ENCODE measurements at places on chromosomes 6 and 20.

- ATAC-seq, result no peak
Observed at GRCh38 chr6:41190791-41191190, 10.2 kb downstream of the TREML2 start.

DNA sequence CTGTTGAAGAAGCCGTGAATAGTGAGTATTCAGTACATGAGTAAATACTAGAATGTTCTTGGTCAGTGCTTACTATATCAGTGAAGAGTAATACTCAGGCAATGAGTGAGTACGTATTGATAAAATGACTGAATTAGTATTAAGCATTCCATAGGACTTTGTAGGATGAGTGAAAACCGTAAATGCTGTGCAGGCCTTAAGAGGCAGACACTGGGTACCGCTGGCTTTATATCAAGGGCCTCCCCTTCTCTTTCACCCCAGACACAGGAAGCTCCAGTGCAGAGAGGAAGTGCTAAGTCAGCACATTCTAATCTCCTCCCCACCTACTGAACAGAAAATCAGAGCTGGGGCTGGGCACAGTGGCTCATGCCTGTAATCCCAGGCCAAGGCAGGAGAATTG lies 24.2 kb downstream of the POFUT1 start:
- peak; percentile 73 for ATAC-seq

GRCh38 chr6:28587746-28588075 lies 62.0 kb downstream of the GPX5 start:
- no peak for ATAC-seq

GRCh38 chr20:4853004-4853403 lies 131.3 kb downstream of the PRND start:
- ATAC-seq, result no peak

DNA sequence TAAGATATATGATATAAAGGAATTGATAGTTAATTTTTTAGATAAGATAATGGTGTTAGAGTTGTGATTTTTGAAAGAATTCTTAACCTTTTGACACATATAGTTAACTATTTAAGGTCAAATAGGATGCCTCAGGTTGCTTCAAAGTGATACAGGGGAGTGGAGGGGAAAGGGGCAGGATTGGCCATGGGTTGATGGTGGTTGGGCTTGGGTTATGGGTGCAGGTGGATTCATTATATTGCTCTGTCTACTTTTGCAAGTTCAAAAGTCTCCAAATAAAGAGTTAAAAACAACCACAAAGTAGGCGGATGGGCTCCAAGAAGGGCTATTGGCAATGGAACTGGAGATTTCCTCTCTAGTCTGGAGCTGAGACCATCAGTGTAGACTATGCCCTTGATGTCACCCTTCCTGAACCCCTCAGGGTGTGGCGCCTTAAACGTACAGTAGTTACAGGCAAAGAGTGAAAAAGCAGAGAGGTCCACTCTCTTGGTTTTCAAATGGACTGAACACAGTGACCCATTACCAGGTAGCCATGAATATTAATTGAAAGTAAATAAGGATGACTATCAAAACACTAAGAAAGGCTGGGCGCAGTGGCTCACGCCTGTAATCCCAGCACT lies 81.2 kb downstream of the PTPN1 start:
- ATAC-seq, result no peak

GRCh38 chr20:44356353-44356723 lies 839 bp downstream of the HNF4A start:
- no peak for ATAC-seq

GRCh38 chr20:39563349-39563748 lies 601.2 kb downstream of the DHX35 start:
- ATAC-seq, result peak; percentile 87

DNA sequence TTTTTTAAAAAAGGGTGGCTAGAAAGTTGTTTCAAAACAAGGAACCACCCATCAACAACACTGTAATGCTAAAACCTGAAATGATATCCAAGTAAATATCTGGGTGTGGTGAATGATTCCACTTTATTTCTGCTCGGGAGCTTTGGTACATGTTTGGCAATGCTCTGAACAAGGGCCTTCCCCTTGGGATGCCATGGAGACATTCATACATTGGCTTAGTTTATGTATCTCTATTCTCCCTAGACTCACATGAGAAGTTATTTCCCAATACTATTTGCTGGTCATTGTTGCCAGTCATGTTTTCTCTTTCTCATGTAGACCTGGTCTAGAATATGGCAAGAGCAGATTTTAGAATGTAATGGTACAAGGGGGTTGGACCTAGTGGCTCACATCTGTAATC lies 22.9 kb downstream of the ADTRP start:
- no peak for ATAC-seq

DNA sequence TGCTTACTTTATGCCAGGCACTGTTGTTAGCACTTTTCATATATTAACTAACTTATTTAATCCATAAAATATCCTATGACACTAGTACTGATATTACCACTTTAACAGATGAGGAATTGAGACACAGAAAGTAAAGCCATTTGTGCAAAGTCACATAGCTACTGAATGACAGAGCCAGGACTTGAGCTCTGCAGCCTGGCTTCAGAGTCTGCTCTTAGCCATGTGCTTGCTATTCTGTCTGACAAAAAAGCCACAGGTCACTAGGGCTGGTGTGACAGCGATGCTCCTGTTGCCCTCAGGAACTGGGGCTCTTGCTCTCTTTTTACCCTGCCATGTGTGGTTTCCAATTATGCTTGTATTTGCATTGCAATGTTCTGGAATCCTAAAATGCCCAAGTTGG lies 44.7 kb upstream of the RNF8 start:
- no peak for ATAC-seq

GRCh38 chr6:6881438-6882225 lies 226.1 kb upstream of the RREB1 start:
- ATAC-seq, result no peak

- ATAC-seq, result peak; percentile 98
Observed at GRCh38 chr6:28349892-28350737, at the start of gene ZKSCAN3. Gene ZKSCAN3 (plus strand): TSS chr6:28349947. CDS start chr6:28359587, 9,640 bp downstream.

DNA sequence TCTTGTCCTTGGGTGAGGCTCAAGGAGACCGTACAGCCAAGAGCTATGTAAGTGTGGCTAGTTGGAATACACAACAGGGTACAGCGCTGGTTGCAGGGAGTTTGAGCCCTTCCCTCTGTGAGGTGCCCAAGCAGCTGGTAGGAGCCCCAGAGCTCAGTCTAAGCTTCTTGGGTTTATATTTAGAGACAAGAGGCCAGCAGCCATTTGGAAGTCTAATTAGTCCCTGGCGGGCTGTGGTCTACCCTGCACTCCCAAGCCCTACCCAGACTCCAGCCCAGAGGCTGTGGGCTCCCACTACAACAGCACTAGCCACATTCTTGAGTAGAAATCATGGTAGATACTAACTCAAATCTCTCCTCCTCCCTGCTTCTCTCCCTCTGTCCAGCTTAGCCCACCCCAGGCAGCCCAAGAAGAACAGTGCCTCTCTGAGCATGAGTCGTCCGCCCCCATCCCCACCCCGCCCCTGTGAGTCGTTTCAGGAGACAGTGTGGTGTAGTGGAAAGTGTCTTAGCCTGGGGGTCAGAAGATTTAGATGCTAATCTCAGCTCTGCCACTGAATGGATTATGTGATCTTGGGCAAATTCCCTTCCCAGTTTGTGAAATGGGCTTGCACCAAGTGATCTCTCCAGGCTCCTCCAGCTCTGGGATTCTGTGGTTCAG lies 37.8 kb downstream of the EIF2S2 start:
- ATAC-seq, result no peak

- ATAC-seq, result peak; percentile 55
Observed at GRCh38 chr20:51456511-51457509, 85.7 kb downstream of the NFATC2 start.

GRCh38 chr6:83735461-83735860 lies 26.6 kb upstream of the SNAP91 start:
- no peak for ATAC-seq

DNA sequence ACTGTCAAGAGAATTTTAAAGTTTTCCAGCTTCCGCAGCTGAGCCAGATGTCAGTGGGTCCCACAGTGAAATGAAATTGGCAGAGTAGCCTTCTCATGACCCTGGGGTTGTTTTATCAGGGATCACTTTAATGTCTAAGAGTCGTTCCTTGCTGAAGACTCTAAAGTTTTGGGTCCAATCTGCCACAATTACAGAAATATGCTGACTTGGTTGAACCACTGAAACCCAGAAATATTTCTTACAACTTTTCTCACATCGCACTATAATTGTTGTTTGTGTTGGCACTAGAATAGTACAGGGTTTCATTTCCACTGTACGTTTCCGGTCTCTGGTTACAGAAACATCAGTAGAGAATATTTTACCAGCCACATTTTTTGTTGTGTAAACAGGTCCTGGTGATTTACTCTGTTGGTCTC lies 109.0 kb downstream of the HMGCLL1 start:
- ATAC-seq, result no peak

DNA sequence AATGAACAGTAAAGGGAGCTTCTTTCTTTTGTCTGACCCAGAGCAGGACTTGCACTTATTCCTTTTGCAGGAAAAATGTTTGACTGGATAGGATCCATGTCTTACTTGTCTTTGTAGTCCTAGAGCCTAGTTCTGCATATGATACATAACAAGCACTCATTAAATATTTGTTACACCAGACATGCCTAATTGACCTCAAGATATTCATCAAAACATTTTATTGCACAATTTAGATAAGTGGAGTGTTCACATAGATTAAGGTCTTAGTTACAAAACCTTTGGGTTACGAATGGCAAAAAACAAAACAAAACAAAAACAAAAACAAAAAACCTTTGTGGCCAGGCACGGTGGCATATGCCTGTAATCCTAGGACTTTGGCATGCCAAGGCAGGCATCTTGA lies 735.8 kb upstream of the NRSN1 start:
- ATAC-seq, result no peak

- peak; percentile 58 for ATAC-seq
Observed at GRCh38 chr6:146856296-146856695, 257.5 kb downstream of the ADGB start.

GRCh38 chr20:2698186-2698817 lies 5.7 kb downstream of the EBF4 start:
- ATAC-seq, result no peak

DNA sequence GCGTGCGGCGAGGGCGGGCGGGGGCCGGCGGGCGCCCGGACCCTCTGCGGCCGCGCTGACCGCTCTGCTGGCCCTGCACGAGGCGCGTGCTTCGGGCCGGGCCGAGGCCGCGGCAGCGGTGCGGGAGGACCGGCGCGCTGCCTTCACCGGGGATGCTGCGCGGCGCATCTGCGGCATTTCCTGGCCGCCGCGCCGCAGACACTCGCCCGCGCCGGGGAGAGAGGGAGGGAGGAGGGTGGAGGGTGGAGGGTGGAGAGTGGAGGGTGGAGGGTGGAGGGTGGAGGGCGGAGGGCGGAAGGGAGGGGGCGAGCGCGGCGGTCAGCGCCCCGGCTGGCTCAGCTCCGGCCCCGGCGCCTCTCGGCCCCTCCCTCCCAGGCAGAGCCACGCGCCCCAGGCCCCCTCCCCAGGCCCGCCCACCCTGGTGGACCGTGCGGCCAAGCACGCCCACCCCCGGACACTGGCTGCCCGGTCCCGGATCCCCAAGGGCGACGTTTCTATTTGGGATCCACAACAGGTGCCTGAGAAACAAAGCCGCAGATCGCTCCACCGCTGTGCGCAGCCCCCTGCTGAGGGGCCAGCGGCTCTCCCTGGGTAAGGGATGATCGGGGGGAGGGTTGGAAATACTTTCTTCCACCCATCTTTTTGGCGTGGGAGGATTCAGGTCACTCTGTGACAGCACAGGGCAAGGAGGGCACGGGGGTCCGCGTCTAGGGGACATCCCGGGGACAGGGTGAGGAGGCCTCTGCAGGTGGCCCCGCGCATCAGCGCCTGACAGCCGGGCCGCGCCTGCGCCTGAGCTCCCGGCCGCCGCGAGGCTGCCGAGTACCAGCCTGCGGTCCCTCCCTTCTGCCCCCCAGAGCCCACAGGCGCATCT lies 111.2 kb upstream of the BEND6 start:
- peak; percentile 76 for ATAC-seq

DNA sequence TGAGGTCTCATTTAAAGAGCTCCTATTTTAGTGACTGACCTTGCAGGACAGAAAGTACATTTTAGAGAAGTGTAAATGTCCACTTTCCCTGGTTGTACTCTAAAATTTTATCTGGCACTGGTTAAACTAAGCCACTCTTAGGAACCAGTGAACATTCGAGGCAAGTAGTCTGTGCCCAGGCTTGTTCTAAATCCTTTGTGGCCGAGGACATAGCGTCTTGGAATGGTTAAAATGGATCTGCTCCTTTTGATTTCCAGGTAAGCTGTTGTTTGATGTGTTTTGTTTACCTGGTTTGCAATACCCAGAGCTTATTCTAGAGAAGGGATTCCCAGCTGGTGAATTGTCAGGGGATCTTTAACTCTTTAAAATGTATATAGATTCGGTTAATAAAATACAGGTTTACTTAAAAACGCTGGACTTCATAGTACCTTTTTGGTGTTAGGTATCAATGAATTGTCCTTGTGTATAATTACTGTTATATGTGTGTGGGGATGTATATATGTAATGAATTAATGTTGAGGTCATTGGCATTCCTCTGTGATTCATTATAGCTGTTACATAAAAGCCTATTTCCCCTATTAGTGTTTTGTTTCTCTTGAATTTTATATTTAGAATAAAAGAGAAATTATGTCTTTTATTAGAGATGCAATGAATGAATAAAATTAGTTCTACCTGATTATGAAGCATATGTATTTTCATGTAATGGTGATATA lies 15.8 kb downstream of the SNX9 start:
- no peak for ATAC-seq

GRCh38 chr6:164532198-164533044 lies 777.0 kb downstream of the C6orf118 start:
- no peak for ATAC-seq

GRCh38 chr20:38620441-38620840 lies 18.8 kb downstream of the ARHGAP40 start:
- ATAC-seq, result no peak

- ATAC-seq, result no peak
Observed at GRCh38 chr6:46926481-46926880, 4.7 kb upstream of the ADGRF5 start.

- ATAC-seq, result no peak
Observed at GRCh38 chr6:106684011-106684410, 54.6 kb downstream of the QRSL1 start.

- ATAC-seq, result no peak
Observed at GRCh38 chr6:7200598-7201443, 93.1 kb downstream of the RREB1 start.

DNA sequence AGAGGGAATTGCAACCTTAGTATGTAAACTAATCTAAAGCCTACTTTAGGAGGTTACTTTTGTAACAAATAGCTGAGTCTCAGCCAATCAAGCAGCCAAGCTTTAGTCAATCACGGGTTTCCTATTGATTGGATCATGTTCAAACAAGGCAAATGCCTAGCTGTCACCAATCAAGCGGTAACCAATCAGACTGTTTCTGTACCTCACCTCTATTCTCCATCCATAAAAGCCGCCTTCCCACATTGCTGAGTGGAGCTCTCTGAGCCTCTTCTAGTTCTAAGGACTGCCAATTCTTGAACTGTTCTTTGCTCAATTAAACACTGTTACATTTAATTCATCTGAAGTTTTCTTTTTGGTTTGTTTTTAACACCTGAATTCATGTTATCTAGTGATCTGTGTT lies 148.4 kb upstream of the BMP5 start:
- no peak for ATAC-seq

DNA sequence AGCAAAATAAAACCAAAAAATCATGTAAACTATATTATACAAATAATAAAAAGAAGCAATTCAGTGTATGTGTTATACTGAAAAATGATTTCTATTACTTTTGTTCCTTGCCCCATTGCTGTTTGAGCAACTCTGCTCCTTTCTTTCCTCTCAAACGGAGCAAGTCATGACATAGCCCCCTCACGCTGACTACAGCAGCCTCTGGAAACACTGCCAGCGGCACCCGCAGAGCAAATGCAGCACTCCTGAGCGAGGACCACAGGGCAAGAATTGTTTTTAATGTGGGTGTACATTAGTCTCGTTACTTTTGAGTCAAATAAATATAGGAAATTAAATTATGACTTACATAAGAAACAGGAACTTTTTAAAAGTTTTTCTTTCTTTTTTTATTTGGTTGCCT lies 350.1 kb upstream of the HSF2 start:
- no peak for ATAC-seq

Data from stimulated activated memory B cell treated with anti-CD40 and anti-IgM and Interleukin-4, amounts not matched to agents 10 μg/mL and 1 μg/mL and 100 μg/mL, for 72 hours (primary cell).